Spinal cord (tissue), 10 donors: ENCODE measurements at places on chromosomes 6 and 20. TPM values are rescaled to one million over a fixed set of nuclear protein-coding genes. Genes with fewer than 3 reads are reported as not detected.
A peak's percentile ranks its signal among the peaks of the same experiment; 100 is the strongest.

Gene RIMS4
- total RNA-seq, result 24.5 TPM

Gene C4A
- total RNA-seq, result 68.4 TPM

Gene SNAP91
- total RNA-seq, result 128 TPM

Gene EPPIN
- 0.17 TPM for total RNA-seq

Gene STAU1
- total RNA-seq, result 54.2 TPM

Gene CEP57L1
- total RNA-seq, result 47.3 TPM

Gene MUCL3
- total RNA-seq, result not detected

Gene SPATS1
- total RNA-seq, result 0.88 TPM

GRCh38 chr6:135909737-135910387 lies 58.4 kb downstream of the PDE7B start:
- DNase-seq, result no peak
- H3K4me3 ChIP-seq, result no peak overlapping the region
- no peaks in the 10 kb centered on the region for H3K27me3 ChIP-seq

DNA sequence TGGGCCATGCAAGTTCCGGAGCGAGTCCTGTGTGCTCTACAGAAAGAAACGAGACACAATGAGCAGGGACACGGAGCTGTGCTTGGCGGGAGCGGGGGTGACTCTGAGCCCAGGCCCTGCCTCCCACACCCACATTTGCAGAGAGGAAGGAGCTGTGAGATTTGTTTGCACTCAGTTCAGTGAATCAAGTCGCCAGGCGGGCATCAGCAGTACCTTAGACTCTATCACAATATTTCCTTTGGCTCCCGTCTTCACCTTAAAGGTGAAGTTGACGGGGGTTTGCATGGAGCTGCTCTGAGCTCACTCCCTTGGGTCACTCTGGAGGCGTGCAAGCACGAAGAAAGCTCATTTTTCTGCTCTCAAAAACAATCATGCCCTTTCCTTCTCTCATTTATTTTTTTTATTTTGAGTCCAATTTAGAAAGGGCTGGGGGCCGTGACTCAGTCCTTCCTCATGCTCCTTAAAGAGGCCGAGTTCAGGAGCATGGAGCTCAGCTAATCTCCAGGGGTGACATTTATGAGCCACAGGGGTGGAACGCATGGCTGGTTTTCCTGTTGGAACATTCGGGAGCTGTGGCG lies 188.2 kb downstream of the NFATC2 start:
- no peaks in the 10 kb centered on the region for H3K27me3 ChIP-seq
- no peak overlapping the region for H3K4me3 ChIP-seq
- H3K36me3 ChIP-seq, result no peaks in the 10 kb centered on the region
- H3K4me1 ChIP-seq, result no peaks in the 10 kb centered on the region

- H3K27ac ChIP-seq, result no peak overlapping the region
- peak; percentile 93 for DNase-seq
- H3K36me3 ChIP-seq, result no peaks in the 10 kb centered on the region
- H3K4me3 ChIP-seq, result no peak overlapping the region
Measured at GRCh38 chr6:90393232-90393884, 96.7 kb upstream of the BACH2 start.

GRCh38 chr20:32539817-32540675 lies 45.1 kb downstream of the NOL4L start:
- H3K27ac ChIP-seq, result no peak overlapping the region
- peaks cover 66% of the 10 kb centered on the region for H3K4me1 ChIP-seq
- H3K27me3 ChIP-seq, result no peaks in the 10 kb centered on the region
- DNase-seq, result no peak

GRCh38 chr6:6680526-6680925 lies 92.0 kb downstream of the LY86 start:
- H3K27ac ChIP-seq, result no peak overlapping the region
- H3K4me1 ChIP-seq, result peaks cover 12% of the 10 kb centered on the region
- no peak overlapping the region for H3K4me3 ChIP-seq
- DNase-seq, result peak; percentile 65
- no peaks in the 10 kb centered on the region for H3K36me3 ChIP-seq
- no peaks in the 10 kb centered on the region for H3K27me3 ChIP-seq

GRCh38 chr6:167094820-167095637 lies 27.9 kb upstream of the CCR6 start:
- H3K4me3 ChIP-seq, result no peak overlapping the region
- no peak overlapping the region for H3K27ac ChIP-seq
- DNase-seq, result no peak
- peaks cover 10% of the 10 kb centered on the region for H3K4me1 ChIP-seq
- H3K36me3 ChIP-seq, result no peaks in the 10 kb centered on the region

GRCh38 chr6:15553736-15554294 lies 109.0 kb downstream of the DTNBP1 start:
- DNase-seq, result no peak
- H3K27ac ChIP-seq, result no peak overlapping the region
- no peak overlapping the region for H3K4me3 ChIP-seq
- no peaks in the 10 kb centered on the region for H3K36me3 ChIP-seq

DNA sequence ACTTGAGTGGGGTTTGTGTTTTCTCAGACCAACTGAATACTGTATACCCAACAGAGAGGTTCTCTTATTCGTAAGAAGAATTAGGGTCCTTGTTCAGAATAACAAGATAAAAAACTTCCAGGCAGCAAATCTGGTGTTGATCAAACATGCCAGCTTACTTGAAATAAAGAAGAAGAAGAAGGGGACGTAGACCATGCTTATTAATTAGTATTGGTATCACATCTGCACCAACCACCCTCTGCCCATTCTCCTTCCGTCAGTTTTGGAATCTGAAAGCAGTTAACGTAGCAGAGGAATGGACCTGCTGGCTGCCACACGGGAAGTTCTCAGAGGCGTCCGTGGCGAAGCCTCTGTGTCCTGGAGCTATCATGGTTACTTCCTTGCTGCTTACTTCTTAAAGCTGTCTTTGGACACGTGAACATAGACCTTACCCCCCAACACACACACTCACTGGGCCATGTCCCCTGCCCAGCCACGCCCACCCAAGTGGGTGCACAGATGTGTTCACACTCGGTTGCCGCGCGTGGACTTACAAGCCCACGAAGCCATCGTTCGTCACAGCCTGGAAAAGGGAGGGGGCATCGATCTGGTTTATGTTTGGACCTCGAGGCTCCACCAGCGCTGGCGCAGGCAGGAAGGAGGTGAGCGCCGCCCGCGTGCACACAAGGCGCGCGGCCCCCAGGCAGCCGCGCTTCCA lies 4.1 kb upstream of the DLL1 start:
- H3K27me3 ChIP-seq, result peaks cover 44% of the 10 kb centered on the region
- peaks cover 67% of the 10 kb centered on the region for H3K4me1 ChIP-seq
- H3K4me3 ChIP-seq, result peak overlapping the region; percentile 26
- H3K27ac ChIP-seq, result no peak overlapping the region
- no peaks in the 10 kb centered on the region for H3K36me3 ChIP-seq
- DNase-seq, result no peak

- H3K4me1 ChIP-seq, result peaks cover 7% of the 10 kb centered on the region
- no peak overlapping the region for H3K4me3 ChIP-seq
- no peak for DNase-seq
- H3K36me3 ChIP-seq, result no peaks in the 10 kb centered on the region
Measured at GRCh38 chr6:154954347-154954746, 40.8 kb upstream of the TIAM2 start.

GRCh38 chr6:154341871-154342270 lies 14.7 kb downstream of the IPCEF1 start:
- no peak overlapping the region for H3K4me3 ChIP-seq
- H3K4me1 ChIP-seq, result peaks cover 4% of the 10 kb centered on the region
- H3K36me3 ChIP-seq, result no peaks in the 10 kb centered on the region
- no peaks in the 10 kb centered on the region for H3K27me3 ChIP-seq
- H3K27ac ChIP-seq, result no peak overlapping the region

DNA sequence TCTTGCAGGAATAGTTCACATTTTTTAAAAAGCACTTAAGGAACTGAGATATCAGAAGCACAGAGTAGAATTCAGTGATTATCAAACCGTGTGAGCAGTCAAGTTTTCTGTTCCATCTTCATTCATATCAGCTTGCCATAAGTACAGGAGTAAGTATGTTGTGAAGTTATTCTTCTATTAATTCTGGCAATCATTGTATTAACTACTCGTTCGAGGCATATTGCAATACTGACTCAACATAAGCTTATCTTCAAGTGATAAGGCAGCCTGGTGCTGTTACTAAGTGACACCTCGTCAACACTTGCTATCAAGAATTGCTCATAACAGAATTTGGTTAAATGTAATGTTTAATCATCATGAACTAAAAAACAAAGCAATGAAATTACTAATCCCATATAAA lies 75.7 kb upstream of the SNX9 start:
- no peak for DNase-seq
- no peak overlapping the region for H3K27ac ChIP-seq
- H3K4me1 ChIP-seq, result peaks cover 2% of the 10 kb centered on the region
- H3K4me3 ChIP-seq, result no peak overlapping the region

DNA sequence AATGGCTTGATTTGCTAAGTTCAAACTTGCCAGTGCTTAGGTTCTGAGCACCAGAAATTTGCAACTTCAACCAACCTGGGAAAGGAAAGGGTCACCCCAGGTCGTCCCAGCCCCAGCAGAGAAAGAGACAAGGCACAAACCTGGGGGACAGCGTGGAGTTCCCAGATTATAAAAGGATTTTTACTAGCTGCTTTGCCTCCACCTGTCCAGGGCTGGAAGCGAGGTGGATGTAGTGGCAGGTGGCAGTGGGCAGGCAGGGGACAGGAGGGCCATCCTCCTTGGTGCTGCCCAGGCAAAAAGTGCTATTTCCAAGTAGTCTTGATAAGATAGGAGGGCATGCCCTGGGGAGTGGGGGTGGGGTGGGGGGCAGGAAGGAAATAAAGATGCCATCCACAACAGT lies 4.9 kb downstream of the PAX1 start:
- peaks cover 18% of the 10 kb centered on the region for H3K4me1 ChIP-seq
- peaks cover 96% of the 10 kb centered on the region for H3K27me3 ChIP-seq
- H3K27ac ChIP-seq, result no peak overlapping the region
- H3K4me3 ChIP-seq, result no peak overlapping the region
- DNase-seq, result no peak

DNA sequence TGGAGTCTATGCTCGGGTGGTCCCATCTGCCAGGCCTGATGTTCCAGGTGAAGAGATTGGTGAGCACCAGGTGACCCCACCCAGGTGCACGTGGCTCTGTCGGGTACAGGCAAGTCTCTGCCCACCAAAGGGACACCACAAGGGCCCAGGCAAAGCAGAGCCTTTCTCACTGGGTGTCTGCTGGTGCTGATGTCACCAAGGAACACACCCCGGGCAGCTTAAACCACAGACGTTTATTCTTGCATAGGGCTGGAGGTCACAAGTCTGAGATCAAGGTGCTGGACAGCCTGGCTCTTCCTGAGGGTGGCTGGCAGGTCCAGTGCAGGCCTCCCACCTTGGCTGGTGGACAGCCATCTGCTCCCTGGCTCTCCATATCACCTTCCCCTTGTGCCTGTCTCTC lies 100.7 kb upstream of the CD93 start:
- no peak overlapping the region for H3K27ac ChIP-seq
- no peaks in the 10 kb centered on the region for H3K4me1 ChIP-seq
- no peaks in the 10 kb centered on the region for H3K36me3 ChIP-seq
- H3K27me3 ChIP-seq, result no peaks in the 10 kb centered on the region

GRCh38 chr20:31974951-31975487 lies 7.1 kb downstream of the XKR7 start:
- H3K4me1 ChIP-seq, result peaks cover 5% of the 10 kb centered on the region
- H3K36me3 ChIP-seq, result no peaks in the 10 kb centered on the region
- H3K4me3 ChIP-seq, result no peak overlapping the region
- H3K27ac ChIP-seq, result no peak overlapping the region
- DNase-seq, result no peak

DNA sequence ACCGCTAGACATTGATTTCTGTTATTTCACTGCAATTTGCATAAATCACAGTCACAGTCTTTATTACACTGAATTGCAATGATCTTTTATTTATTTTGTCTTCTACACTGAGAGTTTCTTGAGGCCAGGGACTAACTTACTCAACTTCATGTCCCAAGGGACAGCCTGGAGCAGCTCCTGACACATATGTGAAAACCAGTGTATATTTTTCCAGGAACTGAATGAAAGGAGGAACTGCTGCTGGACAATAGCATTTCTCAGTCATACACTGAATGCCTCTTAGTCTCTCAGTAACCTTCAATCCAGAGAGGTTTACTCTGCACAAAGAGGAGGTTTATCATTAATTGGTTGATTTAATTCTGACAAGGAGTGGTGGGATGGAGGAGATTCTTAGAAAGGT lies 5.9 kb downstream of the F13A1 start:
- H3K27me3 ChIP-seq, result peaks cover 5% of the 10 kb centered on the region
- H3K27ac ChIP-seq, result no peak overlapping the region
- no peak overlapping the region for H3K4me3 ChIP-seq
- no peak for DNase-seq

- no peak for DNase-seq
- no peaks in the 10 kb centered on the region for H3K4me1 ChIP-seq
- no peak overlapping the region for H3K4me3 ChIP-seq
- H3K36me3 ChIP-seq, result no peaks in the 10 kb centered on the region
Measured at GRCh38 chr6:55785273-55785672, 90.1 kb downstream of the BMP5 start.

DNA sequence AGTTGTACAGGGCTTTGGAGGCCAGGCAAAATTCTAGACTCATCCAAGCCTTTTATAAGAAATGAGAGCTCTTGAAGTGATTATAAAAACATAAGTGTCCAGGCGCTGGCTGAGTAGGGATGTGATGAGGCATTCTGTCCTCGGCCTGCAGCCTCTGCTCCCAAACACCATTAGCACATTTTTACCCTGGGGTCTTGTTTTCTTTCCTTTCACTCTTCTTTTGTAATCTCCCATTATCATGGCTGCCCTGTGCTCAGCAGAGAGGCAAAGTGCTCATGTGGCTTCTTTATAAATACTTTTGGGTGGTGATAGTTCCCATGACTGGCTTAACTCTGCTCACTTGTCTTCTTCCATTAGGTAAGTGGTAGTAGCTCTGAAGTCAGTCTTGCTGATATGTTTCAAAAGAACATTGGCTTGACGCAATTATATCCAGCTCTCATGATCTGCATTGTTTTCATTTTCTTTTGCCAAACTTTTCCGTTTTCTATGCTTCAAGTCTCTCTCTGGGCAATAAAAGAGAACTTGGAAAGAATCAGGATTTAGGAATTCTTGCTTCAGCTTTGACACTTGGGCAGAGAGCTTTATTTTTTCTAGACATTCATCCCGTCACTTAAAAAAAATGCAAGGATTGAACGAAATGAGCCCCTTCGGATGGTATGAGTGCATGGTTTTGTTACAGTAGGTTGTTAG lies 61.1 kb downstream of the CAP2 start:
- no peak for DNase-seq
- H3K27ac ChIP-seq, result no peak overlapping the region
- H3K27me3 ChIP-seq, result no peaks in the 10 kb centered on the region
- H3K4me1 ChIP-seq, result no peaks in the 10 kb centered on the region
- no peaks in the 10 kb centered on the region for H3K36me3 ChIP-seq

DNA sequence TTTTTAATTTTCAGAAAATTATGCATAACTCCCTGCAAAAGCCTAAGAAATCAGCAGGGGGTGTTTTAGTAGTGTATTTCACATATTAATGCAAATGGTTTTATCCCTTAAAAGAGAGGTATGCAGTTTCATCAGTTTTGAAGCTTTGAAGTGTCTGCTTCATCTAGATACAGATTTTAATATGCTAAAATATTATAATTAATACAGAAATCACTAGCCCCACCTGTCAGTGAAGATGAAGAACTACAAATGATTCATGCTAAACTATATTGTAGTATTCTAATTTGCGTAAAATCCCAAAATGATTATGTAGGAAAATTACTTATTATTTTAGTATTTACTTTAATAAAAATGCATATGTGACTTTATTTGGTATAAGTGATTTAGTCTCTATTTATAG lies 2.9 kb upstream of the TFB1M start:
- DNase-seq, result no peak
- no peak overlapping the region for H3K27ac ChIP-seq
- H3K4me3 ChIP-seq, result no peak overlapping the region
